Activated CD4-positive, alpha-beta memory T cell treated with anti-CD3 and anti-CD28 coated beads, Interleukin-2, amount 10 ng/mL, durations not matched to agents 7 days and 5 days (primary cell): ENCODE measurements at places on chromosomes 13 and 19. TPM values are rescaled to one million over a fixed set of nuclear protein-coding genes. Genes with fewer than 3 reads are reported as not detected.

RXFP2 gene
- total RNA-seq, result not detected

OR7D2 gene
- total RNA-seq, result 0.08 TPM

DNA sequence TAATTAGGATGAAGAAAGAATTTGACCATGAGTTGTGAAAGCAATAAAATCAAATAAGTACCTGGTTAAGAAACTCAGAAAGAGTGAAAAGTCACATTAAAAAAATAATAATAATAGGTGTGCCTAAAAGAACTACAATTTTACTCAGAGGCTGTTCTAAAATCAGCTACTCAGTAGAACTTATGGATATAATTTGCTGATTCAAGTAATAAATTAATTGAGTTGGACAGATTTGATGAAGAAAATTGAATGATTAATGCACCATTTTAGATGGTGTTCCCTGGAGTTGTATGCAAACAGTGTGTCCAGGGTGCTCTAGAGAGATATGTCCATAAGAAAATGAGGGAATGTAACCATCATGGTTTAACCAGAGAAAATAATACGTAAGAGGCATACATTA is 2852.5 kb downstream of the PCDH9 start:
- H3K4me3 ChIP-seq, result no peak overlapping the region
- H3K27ac ChIP-seq, result no peak overlapping the region
- DNase-seq, result no peak
- no peaks in the 10 kb centered on the region for H3K4me1 ChIP-seq
- H3K27me3 ChIP-seq, result no peaks in the 10 kb centered on the region

DNA sequence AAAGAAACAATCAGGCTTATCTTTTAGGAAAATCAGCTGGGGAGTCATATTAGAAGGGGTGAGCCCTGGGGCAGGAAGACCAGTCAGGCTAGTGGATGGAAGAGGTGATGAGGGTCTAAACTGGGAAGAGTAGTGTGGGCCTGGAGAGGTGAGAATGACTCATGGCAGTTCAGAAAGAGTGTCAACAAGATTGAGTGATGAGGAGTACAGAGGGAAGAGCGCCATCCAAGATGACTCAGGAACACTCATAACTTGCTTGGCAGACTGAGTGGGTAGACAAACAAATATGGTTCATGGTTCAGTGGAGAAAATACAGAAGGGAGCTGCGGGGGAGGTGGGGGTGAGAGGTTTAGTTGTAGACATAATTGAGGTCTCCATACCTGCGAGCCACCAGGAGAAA is 17.3 kb upstream of the CLDN10 start:
- no peaks in the 10 kb centered on the region for H3K36me3 ChIP-seq
- no peak for DNase-seq
- H3K27ac ChIP-seq, result no peak overlapping the region
- no peaks in the 10 kb centered on the region for H3K4me1 ChIP-seq
- H3K4me3 ChIP-seq, result no peak overlapping the region
- H3K27me3 ChIP-seq, result peaks cover 32% of the 10 kb centered on the region
